ENCODE measurements at places on chromosomes 3 and 15.

DNA sequence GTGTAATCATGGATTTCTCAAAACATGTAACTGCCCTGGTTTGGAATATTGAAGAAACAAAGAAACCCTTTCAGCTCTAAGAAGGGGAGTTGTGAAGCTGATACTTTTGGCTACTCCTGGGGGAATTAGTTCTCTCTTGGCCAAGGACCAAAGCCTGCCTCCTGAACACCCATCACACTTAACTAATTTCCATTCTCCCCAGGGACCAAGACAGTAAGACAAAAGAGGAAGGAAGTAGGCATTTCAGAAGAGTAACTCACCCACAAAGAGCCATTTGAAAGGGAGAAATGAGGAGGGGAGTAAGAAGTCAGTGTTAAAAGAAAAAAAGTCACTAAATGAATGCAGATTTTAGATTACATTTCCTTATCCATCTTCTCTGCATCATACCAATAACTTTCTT is 328.0 kb upstream of the SOX2 start:
- no peak for DNase-seq

DNA sequence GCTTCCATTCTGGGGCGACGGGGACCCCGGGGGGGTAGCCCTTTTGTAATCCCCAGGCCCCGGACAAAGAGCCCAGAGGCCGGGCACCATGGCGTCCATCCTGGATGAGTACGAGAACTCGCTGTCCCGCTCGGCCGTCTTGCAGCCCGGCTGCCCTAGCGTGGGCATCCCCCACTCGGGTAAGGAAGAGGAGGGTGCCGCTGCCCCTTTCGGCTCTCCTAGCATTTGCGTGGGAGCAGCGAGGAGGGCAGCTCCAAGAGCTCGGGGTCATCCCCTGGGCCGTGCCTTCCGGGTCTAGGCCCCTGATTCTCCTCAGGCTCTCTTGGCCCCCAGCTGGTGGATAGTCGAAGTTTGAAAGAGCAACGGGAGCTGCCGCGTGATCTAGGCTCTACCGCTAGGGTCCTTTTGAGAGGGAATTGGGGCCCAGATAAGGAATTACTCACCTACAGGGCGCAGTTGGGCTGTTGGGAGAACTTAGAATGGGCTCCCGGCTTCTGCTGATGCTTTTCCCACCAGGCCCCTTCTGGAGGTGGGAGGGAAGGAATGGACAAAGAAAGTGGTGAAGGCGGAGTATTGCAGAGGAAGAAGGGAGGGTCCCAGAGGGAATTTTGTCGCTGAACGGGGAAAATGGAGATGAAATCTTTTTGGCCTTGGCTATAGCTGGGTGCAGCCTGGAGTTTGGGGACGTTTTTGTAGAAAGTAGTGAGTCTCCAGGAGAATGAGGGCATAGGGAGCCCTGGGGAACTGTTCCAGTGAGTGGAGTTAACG is 615 bp downstream of the VPS18 start:
- no peak for DNase-seq

DNA sequence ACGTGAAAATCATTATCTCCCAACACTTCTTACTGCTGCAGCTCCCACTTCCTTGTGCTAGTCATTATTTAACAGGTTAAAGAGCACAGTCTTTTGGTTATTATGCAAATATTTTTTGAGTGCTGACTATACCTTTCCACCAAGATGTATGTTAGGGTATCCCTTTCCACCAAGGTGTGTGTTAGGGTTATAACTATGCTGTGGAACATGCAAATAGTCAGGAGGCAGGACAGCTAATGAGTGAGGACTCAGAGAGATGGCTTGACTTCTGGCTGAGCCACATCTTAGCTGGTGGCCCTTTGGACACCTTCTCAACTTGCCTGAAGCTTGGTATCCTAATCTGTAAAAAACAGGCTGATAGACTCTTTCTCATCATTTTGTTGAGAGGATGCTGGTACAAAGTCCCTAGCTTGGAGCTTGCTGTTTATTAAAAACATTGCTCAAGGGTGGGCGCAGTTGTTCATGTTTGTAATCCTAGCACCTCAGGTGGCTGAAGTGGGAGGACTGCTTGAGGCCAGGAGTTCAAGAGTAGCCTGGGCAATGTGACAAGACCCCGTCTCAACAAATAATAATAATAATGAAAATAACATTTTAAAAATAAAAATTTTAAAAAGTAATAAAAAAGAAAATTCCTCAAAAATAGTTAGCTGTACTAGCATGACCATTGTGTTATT is 160.5 kb upstream of the ADAMTS9 start:
- DNase-seq: no peak

DNA sequence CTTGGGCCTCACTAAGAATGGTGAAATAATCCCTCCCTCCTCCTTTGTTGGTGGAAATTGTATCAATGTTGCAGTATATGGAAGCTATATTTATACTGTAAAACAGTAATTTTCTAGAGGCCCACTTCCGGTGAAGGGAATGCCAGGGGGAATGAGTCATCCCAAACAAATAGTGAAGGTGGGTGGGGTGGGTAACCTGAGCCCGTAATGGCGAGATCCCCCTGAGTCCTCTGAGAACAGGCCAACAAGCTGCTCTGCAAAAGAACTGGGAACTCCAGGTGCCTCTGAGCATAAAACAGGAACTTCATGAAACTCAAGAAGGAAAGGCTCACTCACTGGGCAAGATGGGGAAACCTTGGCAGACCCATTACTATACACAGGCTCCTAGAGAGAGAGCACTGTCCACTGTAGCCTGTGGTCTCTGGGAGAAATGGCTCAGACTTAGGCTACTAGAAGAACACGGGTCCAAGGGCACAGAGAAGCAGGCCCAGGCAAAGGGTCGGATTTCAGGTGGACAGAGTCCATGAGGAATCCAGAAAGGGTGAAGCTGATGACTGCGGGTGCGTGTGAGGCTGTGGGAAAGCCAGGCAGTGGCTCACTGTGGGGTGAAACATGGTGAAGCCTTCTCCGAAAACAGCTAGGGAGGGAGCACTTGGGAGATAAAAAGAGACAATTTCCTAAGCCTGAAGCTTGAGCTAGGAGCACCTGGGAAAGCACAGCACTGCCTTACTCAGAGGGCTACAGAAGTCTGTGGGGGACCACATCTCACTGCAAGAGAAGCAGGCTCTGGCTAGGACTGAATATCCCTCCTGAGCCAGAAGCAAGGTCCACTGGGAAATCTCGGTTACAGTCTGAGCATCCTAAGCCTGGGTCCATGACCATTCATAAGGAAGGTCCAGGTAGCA is 19.8 kb downstream of the LARP6 start:
- DNase-seq: no peak

- DNase-seq: no peak
Observed at GRCh38 chr15:54559405-54560069, 581.3 kb downstream of the UNC13C start.

GRCh38 chr3:8147711-8148110 is 353.9 kb upstream of the LMCD1 start:
- DNase-seq: no peak

DNA sequence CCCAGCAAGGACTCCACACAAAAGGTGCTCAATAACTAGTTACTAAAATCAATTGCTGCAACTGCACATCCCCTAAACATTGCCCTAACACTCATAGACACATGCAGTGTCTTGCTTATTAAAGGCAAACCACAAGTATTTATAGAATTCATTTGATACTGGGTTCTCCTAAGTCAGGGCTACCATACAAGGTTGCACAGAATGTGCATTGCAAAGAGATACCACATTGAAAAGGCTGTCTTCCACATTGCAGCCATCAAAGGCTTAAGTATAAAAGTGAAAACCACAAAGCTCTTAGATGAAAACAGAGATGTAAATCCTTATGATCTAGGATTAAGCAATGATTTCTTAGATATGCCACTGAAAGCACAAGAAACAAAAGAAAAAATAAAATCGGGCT is 33.6 kb upstream of the TOPAZ1 start:
- no peak for DNase-seq

- DNase-seq: no peak
Observed at GRCh38 chr3:169311381-169311780, 352.1 kb downstream of the MECOM start.

- DNase-seq: no peak
Observed at GRCh38 chr3:111676211-111677006, 81.3 kb upstream of the ZBED2 start.

DNA sequence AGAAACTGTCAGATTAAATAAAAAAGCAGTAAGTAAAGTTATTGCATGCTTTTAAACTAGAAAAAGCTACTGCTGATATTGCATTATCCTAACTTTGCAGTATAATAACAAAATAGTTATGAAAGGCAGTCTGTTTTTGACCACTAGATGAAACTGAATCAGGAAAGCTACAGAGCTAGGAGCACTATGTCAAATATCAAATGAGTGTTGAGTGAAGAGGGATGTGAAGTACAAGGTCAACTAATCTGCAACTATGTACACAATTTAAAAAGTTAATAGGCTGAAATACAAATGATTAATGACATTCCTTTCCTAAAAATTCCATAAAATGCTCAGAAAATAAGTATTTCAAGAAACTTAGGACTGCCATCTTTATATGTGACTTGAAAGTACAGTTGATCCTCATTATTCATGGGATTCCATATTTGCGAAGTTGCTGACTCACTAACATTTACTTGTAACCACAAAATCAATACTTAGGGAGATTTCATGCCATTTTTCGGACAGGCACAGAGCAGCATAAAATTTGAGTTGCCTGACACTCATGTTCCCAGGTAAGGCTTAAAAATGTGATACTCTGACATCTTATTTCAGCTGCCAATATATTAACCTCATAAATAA is 34.5 kb downstream of the SLC4A7 start:
- DNase-seq: no peak

- no peak for DNase-seq
Observed at GRCh38 chr3:40172560-40172959, 136.9 kb upstream of the EIF1B start.

DNA sequence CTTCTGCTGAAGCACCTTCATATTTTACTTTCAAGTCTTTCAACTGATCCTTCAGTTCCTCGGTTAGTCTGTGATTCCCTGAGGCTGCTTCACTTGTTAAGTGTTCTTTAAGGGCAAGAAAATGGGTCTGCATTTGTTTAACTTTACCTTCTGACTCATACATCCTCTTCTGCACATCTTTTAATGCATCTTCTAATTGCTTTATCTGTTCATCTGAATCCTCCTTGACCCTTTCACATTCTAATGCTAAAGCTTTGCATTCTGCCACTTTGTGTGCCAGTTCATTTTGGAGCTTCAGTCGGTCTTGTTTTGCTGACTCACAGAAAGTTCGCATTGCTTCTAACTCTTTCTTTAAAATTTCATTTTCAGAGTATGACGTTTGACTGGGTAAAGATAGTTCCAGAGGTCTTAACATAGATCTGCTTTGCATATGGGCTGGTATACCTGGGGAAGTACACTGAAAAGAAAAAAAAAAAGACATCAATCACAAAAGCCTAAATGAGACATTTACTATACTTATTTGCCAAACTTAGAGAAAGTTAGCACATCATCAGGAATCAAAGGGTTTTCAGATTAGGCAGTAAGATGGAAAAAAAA is 94.3 kb downstream of the UACA start:
- DNase-seq: no peak

GRCh38 chr15:78987556-78988360 is 42.9 kb upstream of the CTSH start:
- no peak for DNase-seq

DNA sequence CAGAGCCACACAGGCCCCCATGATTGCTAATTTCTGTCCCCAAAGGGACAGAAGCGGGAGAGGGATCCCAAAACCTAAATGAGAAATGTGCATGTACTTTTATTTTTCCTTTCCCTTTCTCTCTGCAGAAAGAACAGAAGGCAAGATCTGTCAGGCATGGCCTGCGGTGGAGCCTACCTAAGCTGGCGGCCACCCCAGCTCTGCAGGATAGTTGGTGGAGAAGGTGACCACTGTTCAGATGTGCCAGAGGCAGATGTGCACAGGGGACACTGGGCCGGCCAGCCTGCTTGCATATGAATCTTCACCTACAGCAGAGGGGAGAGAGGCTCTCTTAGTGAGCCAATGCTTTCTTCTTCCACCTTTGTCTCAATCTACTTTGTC is 2.1 kb upstream of the AMOTL2 start:
- no peak for DNase-seq

DNA sequence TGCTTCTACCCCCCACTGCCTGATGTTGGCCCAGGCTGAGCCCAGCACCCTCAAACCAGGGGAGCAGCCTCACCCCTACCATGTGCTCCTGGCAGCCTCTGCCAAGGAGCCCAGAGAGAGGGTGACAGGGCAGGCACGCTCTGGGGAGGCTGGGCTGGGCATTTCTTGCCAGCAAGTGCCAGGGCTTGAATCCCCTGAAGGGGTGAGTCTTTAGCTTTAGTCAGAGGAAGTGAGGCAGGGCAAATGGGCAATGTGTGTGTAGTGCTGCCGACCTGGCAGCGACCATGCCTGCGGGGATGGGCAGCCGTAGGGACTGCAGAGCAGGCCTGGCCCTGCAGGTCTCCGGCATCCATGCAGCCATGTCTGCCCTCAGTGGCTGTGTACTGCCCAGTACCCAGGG is 18.1 kb downstream of the DUSP7 start:
- DNase-seq: no peak

DNA sequence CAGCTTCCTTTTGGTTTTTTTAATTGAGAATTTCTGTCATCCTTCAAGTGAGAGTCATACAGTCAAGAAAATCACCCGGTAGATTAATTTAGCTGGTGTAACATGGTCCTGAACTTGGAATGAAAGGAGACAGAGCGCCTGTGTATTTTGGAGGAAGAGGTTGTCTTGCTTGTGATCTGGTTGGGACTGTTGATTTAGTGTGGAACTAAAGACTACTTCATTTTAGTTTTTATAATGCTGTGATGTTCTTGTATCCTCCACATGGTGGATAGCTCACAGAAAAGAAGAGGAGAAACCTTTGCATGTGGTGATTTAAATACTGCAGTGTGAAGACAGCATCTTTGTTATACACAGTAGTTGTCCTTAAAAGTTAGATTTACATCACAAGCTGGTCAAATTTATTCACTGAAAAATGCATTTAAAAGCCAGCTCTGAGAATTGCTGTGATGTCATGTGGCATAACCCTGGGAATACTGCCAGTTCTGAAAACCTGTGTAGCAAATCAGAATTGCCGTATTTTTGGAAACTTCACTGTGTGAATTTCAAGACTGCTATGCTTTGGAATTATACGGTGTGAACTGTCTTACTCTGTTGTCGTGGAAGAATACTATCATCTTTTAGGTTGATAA is 268.5 kb downstream of the PTPRG start:
- DNase-seq: no peak

DNA sequence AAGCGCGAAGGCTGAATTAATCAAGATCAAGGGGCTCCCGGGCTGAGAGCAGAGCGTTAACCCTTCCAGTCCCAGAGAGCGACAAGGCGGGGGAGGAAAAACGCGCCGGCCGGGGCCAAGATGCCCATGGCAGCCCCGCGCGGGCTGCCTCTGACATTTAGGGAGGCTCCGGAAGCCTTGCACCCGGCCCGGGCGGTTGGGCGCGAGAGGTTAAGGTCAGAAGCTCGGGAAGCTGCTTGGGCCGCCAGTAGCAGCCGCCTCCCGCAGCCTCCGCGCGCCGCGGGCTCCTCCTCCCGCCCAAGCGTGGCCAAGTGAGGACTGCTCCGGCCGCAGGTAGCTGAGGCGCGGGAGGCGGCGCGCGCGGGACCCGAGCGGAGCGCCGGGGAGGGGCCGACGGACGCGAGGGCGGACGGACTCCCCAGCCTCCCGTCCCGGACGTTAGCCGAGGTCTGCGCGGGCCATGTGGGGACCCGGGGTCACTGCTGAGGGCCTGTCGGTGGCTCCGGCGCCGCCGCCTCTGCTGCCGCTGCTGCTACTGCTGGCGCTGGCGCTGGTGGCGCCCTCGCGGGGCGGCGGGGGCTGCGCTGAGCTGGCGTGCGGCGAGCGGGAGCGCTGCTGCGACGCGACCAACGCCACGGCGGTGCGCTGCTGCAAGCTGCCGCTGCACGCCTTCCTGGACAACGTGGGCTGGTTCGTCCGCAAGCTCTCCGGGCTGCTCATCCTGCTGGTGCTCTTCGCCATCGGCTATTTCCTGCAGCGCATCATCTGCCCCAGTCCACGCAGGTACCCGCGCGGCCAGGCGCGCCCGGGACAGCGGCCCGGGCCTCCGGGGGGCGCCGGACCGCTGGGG is at the start of gene C3orf80:
Gene C3orf80 (plus strand): TSS at position 247 of the 850 bp plus-strand sequence. CDS start 214 bp downstream, at position 461.
- DNase-seq: no peak

Measured in stimulated activated CD8-positive, alpha-beta memory T cell treated with anti-CD3 and anti-CD28 coated beads, Interleukin-15, amount 100 ng/mL, for 24 hours (primary cell).